ENCODE measurements at places on chromosomes 2 and 18. TPM values are rescaled to one million over a fixed set of nuclear protein-coding genes. Genes with fewer than 3 reads are reported as not detected.
A peak's percentile ranks its signal among the peaks of the same experiment; 100 is the strongest.

The ASPRV1 gene
- 8.2 TPM for total RNA-seq

The LONRF2 gene
- 17.7 TPM for total RNA-seq

The ASAP2 gene
- 79.0 TPM for total RNA-seq

The HMSD gene
- 0.39 TPM for total RNA-seq

The ECEL1 gene
- total RNA-seq, result 2.7 TPM

The LAMA1 gene
- 141 TPM for total RNA-seq

The SLC5A7 gene
- total RNA-seq, result 0.16 TPM

DNA sequence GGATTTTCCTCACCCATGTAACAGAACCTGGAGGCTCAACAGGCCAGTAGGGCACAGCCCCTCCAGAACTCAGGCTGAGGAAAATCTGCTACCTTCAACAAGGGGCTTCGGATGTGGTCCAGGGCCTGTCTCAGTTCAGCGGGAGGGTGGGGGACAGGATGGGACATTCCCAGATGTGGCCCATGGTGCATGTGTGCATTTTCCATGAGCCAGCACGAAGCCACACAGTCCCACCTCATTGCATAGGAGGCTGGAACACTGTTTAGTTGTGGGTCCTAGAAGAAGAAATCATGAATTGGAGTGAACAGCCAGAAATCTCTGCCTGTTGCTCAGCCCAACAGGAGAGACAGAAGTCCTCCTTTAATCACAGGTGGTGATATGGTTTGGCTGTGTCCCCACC, 469.6 kb upstream of the MYT1L start:
- DNase-seq, result no peak

- DNase-seq, result no peak
Measured at GRCh38 chr18:79466591-79466990, 70.9 kb downstream of the NFATC1 start.

DNA sequence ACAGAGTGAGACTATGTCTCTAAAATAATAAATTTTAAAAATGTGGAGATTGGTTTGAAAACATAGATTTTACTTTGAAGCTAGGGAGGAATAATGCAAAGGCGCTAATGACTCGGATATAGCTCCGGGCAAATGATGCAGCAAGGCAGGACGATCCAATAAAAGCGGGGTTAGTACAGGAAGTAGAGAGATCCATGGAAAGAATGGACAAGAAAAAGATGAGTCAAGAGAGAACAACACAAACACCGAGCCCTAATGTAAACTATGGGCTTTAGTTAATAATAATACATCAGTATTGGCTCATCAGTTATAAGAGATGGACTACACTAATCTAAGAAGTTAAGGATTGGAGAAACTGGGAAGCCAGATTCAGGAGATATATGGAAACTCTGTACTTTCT, 74.5 kb downstream of the QPCT start:
- DNase-seq, result no peak

- DNase-seq, result no peak
Measured at GRCh38 chr2:61436092-61436491, 34.8 kb downstream of the USP34 start.

- DNase-seq, result no peak
Measured at GRCh38 chr2:230327418-230328154, 593 bp downstream of the SP140L start.

DNA sequence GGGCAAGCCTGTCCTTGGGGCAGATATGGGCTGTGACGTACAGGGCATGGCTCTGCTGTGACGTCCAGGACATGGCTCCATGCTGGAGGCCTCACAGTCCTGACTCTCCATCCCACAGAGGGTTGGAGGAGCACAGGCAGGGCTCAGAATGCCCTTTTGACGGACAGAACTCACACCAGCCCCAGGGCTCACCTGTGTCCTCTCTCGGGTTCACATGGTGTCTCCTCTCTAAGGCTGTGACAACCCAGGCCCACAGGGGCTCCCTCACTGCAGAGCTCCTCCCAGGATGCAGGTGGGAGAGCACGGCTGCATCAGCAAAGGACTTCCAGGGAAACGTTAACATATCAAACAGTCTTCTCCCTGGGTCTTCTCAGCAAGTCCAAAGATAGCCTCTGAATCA, 133.8 kb downstream of the EIPR1 start:
- no peak for DNase-seq

- DNase-seq, result no peak
Measured at GRCh38 chr2:233690444-233690843, 2.2 kb upstream of the UGT1A6 start.

- DNase-seq, result no peak
Measured at GRCh38 chr18:50092245-50092805, 102.6 kb downstream of the MYO5B start.

DNA sequence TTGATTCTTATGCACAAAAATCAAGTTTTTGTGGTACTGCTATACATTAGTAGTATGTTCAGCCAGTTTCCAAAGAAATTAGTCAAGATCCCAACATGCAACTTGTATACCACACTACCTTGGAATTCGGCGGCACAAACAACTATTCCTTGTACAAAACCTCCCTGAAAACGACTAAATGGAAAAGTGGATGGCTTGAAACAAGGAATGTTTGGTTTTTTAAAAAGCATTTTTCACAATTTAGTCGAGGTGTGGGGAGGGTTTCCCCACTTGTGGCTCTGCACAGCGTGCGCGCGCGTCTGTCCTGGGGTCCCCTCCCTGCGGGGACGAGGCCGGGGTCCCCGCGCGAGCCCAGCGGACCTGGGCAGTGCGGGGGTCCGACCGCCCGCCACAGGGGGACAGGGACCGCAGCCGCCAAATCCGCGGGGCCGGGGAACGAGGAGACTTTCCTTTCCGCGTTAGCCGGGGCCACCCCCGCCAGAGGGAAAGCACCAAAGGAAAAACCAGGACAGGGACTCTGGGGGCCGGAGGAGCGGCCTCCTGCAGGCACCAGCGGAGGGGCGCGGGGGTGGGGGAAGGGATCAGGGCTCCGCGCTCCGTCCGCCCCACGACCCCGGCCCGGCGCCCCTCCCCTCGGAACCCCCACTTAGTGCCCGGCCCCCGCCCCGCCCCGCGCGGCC, 534 bp upstream of the SOCS6 start:
- peak; percentile 50 for DNase-seq

DNA sequence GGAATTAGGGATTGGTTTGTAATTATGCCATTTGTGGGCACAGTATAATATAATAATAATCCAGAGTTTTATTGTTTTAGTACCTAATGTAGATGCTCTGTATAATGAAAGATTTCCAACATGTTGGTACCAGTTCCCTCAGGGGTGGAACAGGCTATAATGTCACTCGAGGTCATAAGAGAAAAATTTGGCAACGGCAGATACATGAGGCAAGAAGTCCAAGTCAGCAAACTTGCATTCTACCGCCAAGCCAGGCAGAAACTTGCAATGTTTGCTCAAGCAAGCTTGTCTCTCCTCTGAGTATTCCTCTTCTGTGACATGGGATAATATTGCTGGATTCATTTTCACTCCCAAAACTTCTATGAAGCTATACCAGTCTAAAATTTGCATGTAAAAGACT, 520.0 kb upstream of the SALL3 start:
- DNase-seq, result no peak

- DNase-seq, result no peak
Measured at GRCh38 chr2:190357600-190357999, 14.2 kb downstream of the INPP1 start.

DNA sequence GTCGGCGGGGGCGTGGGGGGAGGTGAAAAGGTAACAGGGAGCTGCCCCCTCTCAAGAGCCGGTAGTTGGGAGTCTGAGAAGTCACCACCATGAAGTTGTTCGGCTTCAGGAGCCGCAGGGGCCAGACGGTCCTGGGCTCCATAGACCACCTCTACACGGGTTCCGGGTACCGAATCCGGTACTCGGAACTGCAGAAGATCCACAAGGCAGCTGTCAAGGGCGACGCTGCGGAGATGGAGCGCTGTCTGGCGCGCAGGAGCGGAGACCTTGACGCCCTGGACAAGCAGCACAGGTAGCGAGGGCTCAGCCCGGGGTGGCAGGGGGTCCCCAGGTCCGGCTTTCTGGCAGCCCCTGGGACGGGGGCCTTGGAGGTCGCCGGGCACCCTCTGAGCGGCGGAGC, 47.1 kb upstream of the ZNF519 start:
- no peak for DNase-seq

- DNase-seq, result no peak
Measured at GRCh38 chr2:101729521-101730190, 32.1 kb downstream of the MAP4K4 start.

DNA sequence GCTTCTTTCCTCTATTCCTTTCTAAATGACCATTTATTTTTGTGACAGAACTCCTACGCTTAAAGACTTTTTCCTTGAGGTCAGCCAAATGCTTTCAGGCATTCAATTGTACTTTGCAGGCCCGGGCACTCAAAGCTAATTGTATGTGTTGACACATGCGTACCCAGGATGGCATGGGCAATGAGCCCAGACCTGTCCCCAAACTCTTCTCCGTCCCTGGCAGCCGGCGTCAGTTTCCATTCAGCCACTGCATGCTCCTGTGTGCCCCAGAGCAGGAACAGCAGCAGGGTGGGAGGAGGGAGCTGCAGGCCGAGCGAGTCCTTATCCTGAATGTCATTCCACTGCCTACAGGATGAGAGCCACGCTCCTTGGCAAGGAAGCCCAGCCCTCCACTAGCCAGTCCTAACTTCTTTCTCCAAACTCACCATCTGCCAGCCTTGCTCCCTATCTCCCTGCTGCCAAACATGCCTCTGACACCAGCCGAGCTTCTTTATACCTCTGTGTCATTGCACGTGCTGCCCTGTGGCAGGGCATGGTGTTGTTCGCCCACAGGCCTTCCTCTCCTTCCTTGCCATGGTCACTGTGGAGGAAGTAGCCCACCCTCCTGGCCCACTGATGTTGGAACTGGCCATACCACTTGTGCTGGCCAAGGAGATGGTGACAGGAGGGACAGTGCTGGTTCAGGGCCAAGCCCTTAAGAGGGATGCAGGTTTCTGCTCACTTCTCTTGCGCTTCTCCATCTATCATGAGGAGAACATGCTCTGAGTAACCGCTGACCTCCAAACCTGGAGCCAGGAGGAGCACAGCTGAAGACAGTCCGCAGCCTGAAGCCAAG, 116.9 kb upstream of the FHL2 start:
- DNase-seq, result no peak

DNA sequence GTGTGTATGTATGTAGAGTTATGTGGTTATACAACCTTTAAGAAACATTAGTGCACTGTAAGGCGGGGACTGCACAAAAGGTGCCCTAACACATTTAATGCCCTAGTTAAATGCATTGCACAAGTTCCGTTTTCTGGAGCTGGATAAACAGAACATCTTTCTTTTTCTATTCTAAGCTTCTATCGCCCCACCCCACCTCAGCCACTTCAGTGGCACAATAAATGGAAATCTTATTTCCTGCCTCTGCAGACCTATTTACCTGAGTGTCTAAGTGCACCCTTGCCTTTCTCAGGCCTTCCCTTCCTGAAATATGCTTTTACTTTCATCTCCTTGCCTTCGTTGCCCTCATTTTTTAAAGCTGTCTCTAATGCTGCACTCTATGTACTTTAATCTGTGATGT, 123.5 kb downstream of the TANC1 start:
- no peak for DNase-seq

DNA sequence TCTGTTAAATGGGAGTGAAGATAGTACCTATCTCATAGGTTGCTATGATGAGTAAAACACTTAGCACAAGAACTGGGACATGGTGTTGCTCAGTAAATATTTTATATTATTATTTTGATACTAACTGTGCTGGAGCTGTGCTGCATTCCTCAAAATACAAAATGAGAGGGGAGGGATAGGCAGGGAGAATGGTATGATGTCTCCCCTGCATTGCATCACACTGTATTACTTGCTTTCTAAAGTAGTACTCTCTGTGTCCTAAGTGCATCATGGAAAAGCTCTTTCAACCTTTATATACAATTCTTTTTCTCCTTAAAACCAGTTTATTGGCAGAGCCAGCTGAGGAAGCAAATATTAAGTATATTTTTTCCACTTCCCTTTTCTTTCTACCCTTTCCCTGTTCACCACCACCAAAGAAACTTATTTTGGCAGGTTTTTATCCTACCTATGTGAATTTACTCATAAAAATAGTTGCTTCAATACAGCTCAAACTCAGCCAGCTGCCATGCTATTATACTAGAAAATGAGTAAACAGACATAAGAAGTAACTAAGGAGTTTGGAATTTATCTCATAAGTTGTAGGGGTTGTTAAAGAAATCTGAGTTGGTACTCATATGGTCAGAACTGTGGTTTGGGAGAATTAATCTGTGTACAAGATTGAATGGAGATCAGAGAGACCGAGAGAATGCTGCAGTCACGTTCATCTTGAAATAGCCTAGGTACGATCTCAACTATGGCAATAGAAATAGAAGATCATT, 60.3 kb downstream of the EHBP1 start:
- DNase-seq, result no peak

All from testis (tissue), 5 donors.